ENCODE measurements at places on chromosomes 5 and 9.

GRCh38 chr5:149765932-149766331 lies 35.8 kb downstream of the PPARGC1B start:
- DNase-seq = no peak

DNA sequence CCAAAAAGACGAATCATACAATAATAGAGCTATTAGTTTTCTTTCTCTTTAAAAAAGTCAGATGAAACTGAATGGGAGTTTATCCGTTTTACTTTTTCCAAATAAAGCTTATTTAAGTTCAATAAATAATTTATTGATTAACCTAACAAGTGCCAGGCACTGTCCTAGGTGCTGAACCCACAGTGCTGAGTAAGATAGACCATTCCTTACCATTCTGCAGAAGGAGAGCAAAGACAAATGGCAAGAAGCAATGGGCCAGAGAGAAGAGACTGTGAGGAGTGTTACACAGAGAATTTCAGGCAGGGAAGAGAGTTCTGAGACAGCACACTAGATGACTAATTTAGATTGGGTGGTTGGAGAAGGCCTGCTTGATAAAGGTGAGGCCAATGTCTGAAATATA lies 127.2 kb downstream of the AUH start:
- DNase-seq = no peak

DNA sequence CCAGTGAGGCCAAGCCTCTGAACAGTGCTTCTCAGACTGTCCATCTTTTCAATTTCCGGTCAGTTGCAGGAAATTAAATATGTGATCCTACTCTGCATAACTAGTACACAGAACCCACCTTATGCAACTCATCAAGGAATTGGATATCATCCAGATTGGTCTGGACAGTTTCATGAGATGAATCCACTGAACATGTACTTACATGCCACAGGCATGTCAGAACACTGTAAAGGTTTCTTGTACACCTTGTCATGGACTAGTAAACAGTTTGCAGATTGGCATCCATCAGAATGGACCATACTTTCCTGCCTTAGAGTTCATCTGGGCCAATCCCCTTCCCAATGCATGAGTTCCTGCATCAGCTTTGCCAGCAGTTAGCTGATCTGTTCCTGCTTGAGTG lies 30.4 kb downstream of the GARNL3 start:
- no peak for DNase-seq

GRCh38 chr9:18385696-18386490 lies 88.1 kb upstream of the ADAMTSL1 start:
- no peak for DNase-seq

DNA sequence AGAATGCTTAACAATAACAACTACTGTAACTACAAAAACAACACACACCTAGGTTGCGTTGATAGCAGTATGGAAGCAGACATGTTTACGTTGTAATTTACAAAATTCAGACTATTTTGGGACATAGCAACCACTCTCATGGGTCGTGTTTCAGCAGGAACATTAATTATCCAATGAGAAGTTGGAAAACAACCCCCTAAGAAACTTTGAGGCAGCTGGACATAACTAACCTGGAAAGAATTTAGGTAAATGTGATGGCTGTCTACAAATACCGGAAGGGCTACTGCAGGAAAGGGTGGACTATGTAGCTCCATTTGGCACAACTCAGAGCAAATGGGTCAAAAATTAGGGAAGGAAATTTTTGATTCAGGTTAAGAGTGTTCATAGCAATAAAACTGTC lies 409.3 kb downstream of the ADGRV1 start:
- DNase-seq = no peak

DNA sequence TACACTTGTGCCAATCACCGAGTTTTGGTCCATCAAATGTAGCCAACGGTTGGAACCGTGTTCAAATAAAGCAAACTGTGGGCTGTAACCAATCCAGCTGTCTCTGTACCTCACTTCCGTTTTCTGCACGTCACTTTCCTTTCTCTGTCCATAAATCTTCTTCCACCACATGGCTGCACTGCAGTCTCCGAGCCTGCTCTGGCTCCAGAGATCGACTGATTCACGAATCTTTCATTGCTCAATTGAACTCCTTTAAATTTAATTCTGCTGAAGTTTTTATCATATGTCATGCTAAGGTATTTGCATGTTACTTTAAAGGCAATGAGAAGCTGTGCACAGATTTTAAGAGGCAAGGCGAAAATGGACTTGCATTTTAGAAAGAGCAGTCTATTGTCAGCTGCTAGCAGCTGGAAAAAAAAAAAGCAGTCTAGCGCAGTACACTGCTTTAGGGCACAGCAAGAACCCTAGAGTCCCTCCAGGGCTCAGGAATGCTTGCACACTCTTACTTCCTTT lies 13.2 kb downstream of the TTC39B start:
- DNase-seq = peak; percentile 53

GRCh38 chr5:135851915-135852845 lies 17.7 kb downstream of the SLC25A48 start:
- no peak for DNase-seq

DNA sequence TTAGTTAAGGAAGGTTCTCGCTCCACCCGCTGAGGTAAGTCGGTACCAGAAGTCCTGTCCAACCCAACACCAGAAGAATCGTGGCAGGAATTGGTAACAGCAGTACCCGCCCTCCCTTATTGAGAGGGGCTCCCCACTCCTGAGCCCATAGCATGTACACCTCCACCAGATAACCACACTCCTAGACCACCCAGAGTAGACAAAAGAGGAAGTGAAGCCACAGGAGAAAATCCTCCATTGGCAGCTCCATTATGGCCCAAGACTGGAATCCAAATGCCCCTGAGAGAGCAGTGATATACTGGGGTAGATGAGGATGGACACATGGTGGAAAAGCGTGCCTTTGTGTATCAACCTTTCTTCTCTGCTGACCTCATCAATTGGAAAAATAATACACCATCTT lies 106.1 kb upstream of the EPB41L4A start:
- no peak for DNase-seq

DNA sequence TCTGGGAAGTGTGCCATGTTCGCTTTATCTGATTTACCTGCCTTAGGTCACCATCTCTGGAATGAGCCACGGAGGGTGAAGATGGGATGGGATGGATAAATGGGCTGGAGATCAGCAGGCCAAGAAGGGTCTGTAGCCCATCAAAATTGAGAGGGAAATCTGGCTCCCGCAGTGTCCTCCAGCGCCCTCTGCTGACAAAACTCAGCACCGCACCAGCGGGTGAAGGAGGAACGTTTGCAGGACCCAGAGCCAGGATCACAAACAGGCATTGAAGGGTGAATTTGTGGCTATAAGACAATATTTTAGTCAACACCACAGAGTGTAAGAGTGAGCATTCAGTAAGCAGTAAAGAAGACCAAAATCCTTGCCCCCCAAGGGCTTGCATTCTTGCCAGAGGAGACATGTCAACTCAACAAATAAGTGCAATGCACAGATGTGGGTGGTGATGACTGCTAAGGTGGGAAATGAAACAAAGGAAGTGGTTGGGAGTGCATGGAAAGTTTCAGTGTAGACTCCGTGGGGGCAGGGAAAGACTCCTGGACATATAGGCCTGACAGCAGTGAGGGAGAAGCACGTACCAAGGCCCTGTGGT lies 124.4 kb downstream of the TENT4A start:
- DNase-seq = no peak

DNA sequence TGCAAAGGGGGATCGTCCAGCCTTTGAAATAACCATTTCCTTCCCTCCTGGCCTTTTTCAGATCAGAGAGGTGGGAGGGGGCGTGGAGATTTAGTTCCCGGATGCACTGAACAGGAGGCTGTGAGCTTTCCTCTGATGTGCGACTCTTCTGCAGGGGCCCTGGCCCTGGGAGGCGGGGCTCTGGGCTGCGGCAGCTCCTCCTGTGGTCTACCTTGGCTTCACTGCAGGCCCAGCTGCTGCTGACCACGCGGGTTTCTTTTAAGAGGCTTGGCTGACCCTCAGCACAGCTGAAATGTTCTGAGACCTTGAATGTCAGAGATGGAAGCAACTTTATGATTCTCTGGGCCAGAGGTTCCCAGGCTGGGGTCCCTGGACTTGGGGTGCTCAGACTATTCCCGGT lies 27.0 kb upstream of the COL15A1 start:
- DNase-seq = peak; percentile 76

- DNase-seq = no peak
Observed at GRCh38 chr9:36923025-36923625, 110.9 kb downstream of the PAX5 start.

GRCh38 chr9:3288686-3289085 lies 237.1 kb downstream of the RFX3 start:
- DNase-seq = no peak

DNA sequence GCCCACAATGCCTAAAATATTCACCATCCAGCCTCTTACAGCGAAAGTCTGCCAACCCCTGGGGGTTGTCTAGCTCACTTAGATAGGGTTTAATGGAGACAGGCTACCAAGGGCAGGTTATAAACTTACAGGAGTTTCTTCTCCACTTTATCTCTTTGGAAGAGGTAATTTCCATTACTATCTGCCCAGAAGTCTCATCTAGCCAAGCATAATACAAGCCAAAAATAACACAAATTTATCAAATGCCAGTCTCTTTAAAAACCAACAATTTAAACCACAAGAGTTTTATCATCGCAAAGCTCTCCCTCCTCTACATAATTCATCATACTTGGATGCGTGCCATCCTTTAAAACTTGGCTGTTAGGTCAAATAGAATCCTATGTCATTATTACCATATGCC lies 6.2 kb downstream of the RBM22 start:
- no peak for DNase-seq

DNA sequence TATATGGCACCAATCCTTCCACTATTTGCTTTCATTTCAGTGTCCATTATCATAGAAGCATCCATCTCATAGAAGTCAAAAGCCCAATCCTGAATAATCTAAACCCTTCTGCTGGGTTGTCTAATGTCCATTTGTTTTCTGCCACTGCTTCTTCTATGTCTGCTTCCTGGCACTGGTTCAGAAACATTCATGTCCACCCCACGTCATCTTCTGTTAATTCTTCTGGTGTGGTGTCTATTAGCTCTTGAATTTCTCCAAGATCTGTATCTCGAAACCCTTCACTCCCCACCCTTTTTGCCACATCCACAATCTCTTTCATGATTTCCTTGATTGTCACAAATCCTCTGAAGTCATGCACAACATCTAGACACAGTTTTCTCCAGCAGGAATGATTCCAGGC lies 23.2 kb upstream of the GOLGA1 start:
- no peak for DNase-seq

GRCh38 chr9:84294241-84294950 lies 46.2 kb downstream of the SLC28A3 start:
- no peak for DNase-seq

DNA sequence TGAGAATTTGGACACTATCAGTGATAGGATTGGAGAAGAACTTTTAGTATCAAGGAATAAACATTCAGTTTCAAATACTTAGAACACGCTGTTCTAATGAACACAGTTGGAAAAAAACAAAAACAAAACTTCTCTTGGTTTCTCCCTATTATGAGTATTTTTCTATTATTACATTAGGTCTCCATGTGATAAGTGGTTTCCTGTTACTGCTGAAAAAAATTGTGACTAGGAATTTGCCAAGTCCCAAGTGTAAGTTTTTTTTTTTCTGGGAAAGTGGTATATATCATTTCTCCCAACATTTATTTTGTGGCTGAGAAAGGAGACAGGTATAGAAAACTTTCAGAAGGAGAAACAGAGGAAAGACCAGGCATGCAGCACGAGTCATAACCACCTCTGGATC lies 41.1 kb downstream of the PCSK1 start:
- no peak for DNase-seq

- no peak for DNase-seq
Observed at GRCh38 chr5:26719803-26720202, 318.6 kb downstream of the CDH9 start.

GRCh38 chr5:59749782-59750520 lies 143.6 kb downstream of the PDE4D start:
- DNase-seq = no peak

DNA sequence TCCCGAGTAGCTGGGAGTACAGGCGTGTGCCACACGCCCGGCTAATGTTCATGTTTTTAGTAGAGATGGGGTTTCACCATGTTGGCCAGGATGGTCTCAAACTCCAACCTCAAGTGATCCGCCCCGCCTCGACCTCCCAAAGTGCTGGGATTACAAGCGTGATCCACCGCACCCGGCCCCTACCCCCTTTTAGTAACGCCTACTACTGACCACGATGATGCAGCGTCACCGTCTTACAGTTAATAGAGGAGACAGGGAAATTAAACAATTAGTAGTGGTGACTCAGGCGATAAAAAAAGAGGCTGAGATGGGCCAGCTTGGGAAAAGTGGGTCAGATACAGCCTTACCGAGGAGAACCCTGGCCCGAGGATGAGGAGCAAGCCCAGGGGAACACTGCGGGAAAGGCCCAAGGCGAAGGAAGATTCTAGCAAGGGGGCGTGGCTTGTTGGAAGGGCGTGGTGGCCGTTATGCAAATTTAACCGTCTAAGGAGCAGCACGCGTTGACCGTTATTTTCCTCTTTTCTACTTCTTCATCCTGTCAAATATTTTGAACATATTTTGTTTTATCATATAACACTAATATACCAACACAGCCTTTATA lies 1.6 kb upstream of the SETX start:
- DNase-seq = no peak

GRCh38 chr5:110038297-110038997 lies 348.7 kb downstream of the MAN2A1 start:
- no peak for DNase-seq

- no peak for DNase-seq
Observed at GRCh38 chr9:71036501-71036900, 84.9 kb downstream of the TRPM3 start.

DNA sequence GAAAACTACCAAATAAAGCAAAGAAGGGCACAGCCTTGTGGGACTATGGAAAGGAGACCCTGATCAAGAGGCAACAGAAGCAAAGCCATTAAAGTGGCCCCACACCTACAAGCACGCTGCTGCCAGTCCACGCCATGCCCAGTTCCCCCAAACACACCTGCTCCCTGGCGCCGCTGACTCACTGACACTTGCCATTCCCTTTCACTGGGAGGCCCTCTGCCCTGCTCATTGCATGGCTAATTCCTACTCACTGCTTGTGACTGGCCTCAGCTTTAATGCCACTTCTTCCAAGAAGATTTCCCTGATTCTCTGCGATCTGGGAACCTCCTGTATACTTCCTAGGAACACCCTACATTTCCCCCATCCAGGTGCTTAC lies 71.2 kb upstream of the TAF1L start:
- DNase-seq = no peak

DNA sequence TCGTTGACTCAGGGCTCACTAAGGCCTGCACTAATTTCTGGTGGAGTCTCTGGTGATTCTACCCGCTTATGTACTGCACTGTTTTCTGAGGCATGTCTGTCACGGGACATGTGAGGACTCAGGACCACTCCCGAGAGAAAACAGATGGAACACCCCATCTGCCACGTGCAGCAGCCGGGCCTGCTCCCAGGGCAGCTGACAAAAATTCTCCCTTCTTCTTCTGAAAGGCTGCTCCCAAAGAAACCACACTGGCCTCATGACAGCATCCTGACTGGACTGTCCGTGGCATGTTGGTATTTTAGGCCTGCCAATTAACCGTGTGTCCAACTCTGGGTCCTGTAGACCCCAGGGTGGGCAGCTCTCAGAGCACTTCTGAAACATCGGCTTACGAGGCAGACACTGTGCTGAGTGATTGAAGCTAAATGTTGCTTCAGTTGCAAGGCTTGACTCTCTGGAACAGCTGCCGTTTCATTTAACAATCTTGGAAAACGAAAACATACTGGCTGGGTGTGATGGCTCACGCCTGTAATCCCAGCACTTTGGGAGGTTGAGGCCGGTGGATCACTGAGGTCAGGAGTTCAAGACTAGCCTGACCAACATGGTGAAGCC lies 39.0 kb downstream of the FAM240B start:
- no peak for DNase-seq

GRCh38 chr9:88819476-88819875 lies 171.8 kb upstream of the S1PR3 start:
- DNase-seq = no peak
